ENCODE measurements at places on chromosomes 11 and 22.

DNA sequence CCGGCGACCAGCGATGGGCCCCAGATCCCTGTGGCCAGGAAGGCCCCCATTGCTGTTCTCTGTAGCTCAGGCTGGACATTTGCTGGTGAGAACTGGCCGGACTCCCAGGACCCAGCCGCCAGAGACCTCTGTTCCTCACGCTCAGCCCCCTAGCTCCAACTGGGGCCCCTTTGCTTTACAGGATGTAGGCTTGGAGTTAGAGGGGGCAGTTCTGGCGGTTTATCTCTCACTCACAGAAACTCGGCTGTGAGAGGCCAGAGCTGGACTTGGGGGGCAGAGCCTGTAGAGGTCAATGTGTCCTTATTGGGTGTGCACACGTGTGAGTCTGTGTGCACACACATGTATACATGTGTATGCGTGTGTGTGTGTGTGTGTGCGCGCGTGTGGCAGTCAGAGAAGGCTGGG is 502 bp downstream of the SMIM38 start:
- DNase-seq: no peak

DNA sequence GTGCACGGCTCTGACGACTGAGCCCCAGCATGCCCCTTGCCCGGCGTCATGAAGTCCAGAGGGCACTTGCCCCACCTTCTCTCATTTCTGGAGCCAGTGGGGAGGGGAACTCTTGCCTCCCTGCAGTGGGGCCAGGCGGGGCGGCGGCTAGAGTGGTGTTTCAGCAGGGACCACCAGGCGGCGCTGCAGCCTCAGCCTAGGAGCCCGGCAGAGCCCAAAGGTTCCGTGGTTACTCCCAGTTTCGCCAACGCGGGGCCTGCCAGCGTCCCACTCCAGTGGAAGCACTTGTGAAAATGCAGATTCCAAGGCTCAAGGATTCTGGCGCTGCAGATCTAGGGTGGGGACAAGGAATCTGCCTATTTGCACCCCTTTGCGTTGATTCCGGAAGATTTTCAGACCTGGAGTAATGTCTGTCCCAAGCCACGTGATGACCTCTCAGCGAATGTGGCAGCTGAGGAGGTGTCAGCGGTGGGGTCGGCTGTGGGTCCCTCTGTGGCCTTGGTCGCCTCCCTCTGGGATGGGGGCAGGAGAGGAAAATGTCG is 55.7 kb downstream of the CD82 start:
- peak; percentile 73 for DNase-seq

DNA sequence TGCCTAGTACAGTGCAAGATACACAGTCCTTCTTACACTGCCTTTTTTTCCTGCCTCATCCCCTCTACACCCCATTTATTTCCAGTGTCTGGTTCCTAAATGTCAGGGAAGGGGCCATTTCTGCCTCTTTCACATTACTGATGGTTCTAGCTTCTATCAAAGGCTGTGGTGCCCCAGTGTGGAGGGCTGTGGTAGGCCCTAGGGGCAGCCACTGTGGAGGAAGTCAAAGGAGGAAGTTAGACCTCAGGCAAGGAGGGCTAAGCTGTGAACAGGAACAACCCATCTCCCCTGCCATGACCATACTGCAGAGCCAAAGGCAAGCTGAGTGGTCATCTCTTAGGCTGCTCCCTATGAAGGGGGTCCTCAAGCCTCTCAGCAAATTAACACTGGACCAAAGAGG is 81.9 kb upstream of the CRTAM start:
- DNase-seq: no peak

GRCh38 chr11:134412203-134413042 is at the start of gene B3GAT1:
Gene B3GAT1, minus strand, starts transcription at chr11:134412242. Its CDS starts 24,583 bp downstream, at chr11:134387659.
- peak; percentile 82 for DNase-seq

- DNase-seq: no peak
Measured at GRCh38 chr22:28132466-28132865, 213.4 kb upstream of the PITPNB start.

DNA sequence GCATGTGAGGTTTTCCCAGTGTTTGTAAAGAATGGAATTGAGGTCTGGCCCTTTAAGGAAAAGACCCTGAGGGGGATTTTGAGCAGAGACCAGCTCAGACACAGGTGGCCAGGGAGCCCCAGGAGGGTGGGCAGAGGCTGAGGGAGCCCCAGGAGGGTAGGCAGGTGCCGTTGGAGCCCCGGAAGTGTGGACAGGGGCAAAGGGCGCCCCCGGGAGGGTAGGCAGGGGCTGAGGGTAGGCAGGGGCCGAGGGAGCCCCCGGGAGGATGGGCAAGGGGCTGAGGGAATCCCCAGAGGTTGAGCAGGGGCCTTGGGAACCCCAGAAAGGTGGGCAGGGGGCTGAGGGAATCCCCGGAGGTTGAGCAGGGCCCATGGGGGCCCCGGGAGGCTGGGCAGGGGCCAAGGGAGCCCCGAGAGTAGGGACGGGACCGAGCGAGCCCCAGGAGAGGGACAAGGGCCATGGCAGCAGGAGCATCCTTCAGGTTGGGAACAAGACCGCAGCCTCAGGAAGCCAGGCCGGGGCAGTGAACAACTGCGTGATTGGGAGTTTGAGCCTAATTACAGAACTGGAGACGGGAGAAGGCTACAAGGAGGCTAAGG is 292.0 kb downstream of the BRD1 start:
- no peak for DNase-seq

All from DMS53 (cell line).